ENCODE measurements at places on chromosomes 11 and 22.
A peak's percentile ranks its signal among the peaks of the same experiment; 100 is the strongest.

DNA sequence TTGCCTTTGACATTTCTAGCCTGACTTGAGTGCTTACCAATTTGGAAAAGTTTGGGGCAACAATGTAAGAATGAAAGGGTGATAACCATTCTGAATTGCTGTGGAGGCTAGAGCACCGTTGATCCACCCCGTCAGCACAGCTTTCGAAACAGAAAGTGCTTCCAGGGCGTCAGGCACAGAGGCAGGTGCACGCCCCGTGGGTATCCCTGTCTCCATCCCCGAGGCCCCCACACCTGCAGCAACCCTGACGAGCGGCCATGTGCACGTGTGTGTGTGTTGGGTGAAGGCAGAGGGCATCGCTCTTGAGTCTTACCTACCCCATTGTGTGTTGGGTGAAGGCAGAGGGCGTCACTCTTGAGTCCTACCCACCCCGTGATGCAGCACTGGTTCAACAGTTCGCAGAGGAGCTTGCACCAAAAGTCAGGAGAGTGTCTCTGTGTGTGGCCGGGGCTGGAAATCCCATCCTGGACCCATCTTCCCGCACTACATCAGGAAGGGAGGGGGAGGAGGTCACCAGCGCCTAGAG, 404.5 kb downstream of the BRD1 start:
- DNase-seq: no peak

DNA sequence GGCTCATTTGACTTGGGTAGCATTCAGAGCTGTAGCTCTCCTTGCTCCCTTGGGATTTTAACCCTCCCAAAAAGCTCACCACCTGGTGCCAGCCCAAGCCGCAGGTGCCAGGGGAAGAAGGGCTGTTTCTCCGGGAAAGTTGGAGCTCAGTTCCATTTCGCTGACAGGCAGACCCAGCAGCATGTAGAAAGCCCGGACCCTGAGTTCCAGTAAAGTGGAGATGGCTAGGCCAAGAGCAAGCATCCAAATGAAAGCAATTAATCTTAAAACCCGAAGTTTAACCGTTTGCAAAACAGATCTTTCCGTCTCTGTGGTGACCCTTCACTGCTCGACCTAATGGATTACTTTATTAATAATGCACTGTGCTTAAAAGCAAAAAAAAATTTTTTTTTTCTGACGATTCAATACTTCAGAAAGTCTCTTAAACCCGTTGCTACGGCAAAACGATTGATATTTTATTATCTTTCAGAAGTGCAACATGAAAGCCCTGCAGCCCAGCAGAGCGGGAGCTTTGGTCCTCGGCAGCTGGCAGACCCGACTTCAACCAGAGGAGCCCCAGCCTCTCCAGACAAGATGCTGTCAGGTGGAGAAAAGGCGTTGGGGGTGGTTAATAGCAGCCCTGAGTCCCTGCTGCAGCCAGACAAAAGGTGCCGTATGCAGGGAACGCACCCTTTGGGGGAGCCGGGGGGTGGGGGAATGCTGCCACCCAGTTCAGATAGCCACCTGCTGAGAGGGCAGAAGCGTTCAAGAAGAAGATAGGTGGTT, 3.3 kb downstream of the LMO1 start:
- DNase-seq: no peak

DNA sequence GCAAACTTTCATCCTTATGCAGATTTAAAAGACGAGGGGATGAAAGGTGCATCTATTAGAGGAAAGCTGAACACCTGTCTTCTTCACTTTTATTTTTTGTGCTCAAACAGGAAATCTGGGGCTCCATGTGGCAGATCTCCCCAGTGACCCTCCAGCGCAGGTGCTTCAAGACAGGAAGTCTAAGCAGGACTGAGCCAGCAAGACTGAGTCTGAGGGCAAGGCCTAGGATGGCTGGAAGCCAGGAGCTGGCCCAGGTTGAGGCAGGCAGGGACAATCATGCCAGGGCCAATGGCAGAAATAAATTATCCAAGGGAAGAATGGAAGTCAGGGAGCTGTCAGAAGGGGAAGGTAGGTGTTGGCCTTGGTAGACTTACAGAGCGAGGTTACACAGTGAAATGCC, 101.1 kb upstream of the SPON1 start:
- no peak for DNase-seq

DNA sequence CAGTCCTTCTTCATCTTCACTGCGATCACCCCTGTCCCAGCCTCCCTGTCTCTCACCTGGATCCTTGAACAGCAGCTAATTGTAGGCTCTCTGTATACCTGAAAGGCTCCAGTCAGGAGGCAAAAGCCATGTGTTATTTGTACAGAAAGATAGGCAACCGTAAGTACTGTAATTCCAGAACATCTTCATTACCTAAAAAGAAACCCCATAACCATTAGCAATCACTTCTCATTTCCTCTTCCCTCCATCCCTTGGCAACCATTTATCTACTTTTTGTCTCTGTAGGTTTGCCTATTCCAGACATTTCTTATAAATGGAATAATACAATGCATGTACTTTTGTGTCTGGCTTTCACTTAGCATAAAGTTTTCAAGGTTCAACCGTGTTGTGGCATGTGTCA, 17.8 kb downstream of the NAGA start:
- DNase-seq: no peak

DNA sequence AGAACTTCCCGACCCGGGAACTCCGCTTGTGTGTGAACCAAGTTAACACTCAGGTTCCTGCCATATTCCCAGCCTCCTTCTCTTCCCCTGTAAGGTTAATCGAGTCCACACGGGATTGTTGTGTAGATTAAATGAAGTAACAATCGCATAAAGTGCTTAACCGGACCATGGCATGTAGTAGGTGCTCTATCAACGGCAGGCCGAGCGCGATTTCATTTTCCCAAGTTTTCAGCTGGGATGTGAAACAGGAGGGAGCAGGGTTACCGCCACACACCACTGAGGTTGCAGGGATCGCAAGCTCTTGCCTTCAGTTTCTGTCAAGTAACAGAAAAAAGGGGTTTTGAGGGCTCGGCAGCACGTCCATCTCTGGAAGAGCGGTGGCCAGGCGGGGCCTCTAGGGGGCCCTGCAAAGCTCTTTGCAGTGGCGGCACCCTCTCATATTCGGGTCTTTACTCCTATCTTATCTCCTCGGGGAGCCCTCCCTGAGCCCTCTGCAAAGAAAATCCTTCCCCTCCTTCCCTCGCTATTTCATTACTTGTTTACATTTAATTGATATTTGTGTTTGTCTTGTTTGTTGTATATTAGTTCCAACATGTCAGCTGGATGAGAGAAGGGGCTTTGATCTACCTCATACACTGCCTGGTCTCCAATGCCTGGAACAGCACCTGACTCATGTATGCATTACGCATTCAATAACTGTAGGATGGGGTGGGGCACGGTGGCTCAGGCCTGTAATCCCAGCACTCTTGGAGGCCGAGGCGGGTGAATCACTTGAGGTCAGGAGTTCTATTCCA, 816 bp upstream of the PLEKHA7 start:
- DNase-seq: peak; percentile 78

GRCh38 chr11:79100093-79100910, 340.5 kb downstream of the TENM4 start:
- DNase-seq: peak; percentile 78

DNA sequence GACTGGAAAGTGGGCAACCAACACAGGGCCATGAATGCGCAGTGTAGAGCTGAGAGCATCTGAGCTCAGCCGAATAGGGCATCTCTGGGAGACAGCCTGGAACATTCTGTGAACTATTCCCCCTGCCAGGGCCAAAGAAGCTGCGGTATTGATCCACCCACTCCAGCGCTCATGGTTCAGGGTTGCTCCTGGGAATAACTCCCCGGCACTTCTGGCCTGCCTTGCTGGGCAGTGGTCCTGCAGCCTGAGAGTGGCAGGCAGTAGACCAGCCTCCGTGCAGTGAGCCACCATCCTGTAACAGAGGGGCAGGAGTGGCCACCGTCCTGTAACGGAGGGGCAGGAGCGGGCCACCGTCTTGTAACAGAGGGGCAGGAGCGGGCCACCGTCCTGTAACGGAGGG, 12.2 kb downstream of the TMPRSS6 start:
- no peak for DNase-seq

DNA sequence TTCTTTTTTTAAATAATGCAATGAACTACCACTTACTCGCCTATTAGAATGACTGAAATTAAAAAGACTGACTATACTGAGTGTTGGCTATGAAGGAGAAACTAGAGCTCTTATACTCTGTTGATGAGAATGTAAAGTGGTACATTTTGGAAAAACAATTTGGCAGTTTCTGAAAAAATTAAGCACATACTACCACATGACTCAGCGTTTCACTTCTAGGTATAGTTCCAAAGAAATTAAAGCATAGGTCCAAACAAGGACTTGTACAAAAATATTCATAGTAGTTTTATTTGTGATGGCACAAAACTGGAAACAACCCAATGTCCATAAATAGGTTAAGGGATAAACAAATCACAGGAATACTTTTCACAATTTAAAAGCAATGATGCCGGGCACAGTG, 22.4 kb upstream of the SLC29A2 start:
- DNase-seq: no peak

- DNase-seq: no peak
Measured at GRCh38 chr11:45179686-45180178, 33.3 kb downstream of the PRDM11 start.

DNA sequence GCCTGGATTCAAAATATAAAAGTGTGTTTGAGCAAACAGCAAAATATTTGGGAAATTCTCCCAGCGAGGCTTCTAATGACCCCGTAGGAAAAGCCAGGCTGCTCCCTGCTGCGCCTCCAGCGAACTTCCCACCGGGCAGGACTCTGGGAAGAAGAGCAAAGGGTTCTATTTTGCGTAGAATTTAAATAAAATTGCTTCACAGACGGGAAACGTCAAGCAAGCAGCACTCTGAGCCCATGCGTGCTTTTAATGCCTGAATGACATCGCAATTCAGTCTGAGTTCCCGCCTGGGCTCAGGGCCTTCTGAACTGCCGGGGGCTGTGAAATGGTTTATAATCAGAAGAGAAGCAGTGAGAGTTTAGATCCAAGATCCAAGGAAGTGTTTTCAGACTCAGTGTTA, 775.1 kb downstream of the BRD1 start:
- DNase-seq: no peak

DNA sequence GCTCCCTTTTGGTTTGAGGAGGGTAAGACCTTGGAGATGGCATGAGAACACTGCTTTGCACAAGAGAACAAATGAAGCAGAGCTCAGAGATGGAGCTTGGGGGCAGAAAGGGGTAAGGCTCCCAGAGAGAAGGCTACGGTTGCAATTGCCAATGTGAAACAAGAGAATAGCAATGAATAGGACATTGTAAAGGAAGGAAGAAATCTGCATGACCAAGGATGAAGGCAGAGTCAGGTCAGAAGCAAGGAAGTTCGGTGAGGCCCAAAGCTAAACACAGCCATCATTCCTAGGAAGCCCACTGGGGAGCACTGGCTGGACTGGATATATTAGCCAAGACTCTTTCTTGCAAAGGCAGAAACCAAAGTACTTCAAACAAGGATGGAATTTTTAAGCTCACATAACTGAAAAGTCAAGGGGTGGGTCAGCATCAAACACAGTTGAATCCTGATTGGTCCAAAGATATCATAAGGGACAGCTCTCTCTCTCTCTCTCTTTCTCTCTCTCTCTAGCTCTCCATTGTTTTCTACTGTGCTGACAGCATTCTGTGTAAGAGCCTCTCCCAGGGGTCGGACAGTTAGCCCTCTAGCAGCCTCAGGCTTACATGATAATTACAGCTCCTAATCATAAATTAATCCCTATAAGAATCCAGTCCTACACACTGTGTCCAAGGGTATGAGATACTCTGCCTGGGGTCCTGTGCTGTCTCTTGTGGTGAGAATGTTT, 484.3 kb downstream of the SOX6 start:
- DNase-seq: peak; percentile 19

- DNase-seq: peak; percentile 29
Measured at GRCh38 chr11:60251485-60252212, 8.7 kb upstream of the MS4A4E start.

DNA sequence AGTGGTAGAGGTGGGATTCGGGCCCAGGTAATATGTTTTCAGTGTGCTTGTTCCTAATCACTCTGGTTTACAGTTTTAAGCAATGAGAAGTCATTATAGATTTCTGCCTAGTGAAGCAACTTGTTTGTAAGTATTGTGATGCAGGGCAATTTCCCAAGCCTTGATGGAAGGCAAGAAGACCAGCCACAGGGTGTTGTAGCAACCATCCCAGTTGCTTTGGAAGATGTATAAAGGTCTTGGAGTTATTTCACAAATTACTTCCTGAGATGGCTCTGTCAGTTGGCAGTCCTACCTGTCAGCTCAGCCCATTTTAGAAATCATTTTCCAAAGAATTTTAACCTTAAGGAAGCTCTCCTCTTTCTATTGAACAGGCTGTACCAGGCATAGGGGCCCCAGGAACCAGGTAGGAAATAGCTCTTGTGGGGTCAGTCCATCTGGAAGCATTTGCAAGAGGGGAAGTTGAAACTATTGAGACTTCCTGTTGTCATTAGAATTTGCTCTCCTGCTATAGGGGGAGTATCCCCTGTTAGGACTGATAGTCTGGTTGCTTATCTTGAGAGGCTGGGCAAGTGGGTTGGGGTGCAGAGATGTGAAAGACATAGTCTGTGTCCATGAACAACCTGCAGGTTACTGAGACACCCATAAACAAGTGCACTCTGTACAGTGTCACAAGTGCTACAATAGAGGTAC, 47.9 kb downstream of the STIM1 start:
- DNase-seq: no peak

DNA sequence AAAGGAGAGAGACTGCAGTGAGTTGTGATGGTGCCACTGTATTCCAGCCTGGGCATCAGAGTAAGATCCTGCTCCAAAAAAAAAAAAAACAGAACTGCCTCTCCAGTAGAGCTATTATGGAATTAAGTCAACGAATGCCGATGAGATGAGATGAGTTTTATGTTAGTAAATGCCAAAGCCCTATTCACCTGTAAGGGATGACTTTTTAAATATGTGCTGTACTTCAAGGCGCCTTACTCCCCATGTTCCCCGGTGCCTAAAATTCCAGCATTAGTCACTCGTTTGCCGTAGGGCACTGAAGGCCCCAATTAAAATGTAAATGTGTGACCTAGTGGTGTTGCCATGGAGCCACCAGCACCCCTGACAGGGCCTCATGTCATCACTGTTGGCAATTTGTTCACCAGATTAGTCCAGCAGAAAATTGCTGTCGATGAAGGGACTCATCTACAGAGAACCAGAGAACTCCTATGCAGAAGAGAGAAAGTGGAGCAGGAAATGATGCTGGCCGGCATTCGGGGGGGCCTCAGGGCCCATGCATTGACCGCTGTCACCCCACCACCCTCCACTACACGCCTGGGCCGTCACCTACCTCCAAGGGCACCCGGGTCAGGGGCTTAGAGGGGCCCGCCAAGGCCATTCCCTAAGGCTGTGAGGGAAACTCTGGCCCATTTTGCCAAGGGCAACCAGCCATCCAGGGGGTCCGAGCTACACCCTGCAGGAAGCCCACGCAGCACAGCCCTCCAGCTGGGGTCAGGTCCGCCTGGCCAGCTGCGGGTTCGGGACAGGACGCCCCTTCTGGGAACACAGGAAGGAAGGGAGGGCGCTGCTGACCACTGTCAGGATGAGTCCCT, 17.8 kb downstream of the LIF start:
- DNase-seq: no peak
